Right ventricle myocardium inferior (tissue), 1 donor: ENCODE measurements at places on chromosomes 7 and 10.

DNA sequence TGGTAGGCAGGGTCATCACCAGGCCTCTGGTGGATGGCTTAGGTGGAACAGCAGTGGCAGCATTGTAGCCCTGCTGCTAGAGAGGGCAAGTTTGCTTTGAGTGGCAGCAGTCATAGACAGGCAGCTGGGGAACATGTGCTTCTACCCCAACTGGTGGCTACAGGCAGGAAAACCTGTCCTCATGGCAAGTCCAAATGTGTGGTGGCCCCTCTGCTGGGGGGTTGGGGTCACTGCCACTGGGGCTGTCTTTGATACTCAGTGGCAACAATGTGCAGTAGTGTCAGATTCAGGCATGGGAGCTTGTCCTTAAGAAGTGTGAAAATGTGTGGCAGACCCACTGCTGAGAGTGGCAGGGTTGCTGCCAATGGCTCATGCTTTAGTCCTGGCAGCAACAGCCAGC is 186.2 kb upstream of the NPSR1 start:
- DNase-seq = no peak

GRCh38 chr10:114487815-114488536 is 83.7 kb upstream of the AFAP1L2 start:
- no peak for DNase-seq

DNA sequence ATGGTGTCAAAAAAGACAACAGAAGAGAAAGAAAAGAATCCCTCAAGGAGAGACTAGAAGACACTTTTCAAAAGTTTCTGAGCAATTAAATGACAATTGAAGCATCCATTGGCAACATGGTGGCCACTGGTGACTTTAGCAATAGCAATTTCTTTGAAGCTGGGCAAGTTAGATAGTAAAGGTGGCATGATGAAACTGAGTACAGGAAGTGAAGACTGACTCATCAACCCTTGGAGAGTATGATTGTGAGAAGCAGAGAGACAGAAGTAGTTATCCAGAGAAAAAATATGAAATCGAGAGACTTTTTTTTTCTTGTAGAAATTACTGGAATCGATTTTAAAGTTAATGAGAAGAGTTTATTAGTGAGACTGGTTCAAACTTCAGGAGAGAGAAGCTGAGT is 52.5 kb downstream of the DGKB start:
- no peak for DNase-seq

DNA sequence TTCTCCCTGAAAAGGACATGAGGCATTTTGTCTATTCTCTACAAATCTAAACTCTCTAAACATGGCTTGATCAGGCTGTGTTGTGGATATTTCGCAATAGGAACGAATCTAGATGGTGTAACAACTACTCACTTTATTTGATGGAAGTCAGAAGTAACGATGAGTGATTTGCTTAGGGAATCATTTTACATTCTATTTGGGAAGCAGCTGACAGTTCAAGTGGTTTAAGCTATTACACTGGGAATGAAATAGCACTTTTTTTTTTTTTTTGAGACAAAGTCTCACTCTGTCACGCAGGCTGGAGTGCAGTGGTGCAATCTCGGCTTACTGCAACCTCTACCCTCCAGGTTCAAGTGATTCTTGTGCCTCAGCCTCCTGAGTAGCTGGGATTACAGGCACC is 44.1 kb downstream of the NPY start:
- DNase-seq = no peak

GRCh38 chr10:93601146-93601773 is at the start of gene RBP4:
RBP4 (minus strand) TSS chr10:93601235; CDS start chr10:93601028, 207 bp downstream.
- DNase-seq = no peak

- no peak for DNase-seq
Measured at GRCh38 chr7:102264367-102264891, 22.2 kb upstream of the SH2B2 start.

DNA sequence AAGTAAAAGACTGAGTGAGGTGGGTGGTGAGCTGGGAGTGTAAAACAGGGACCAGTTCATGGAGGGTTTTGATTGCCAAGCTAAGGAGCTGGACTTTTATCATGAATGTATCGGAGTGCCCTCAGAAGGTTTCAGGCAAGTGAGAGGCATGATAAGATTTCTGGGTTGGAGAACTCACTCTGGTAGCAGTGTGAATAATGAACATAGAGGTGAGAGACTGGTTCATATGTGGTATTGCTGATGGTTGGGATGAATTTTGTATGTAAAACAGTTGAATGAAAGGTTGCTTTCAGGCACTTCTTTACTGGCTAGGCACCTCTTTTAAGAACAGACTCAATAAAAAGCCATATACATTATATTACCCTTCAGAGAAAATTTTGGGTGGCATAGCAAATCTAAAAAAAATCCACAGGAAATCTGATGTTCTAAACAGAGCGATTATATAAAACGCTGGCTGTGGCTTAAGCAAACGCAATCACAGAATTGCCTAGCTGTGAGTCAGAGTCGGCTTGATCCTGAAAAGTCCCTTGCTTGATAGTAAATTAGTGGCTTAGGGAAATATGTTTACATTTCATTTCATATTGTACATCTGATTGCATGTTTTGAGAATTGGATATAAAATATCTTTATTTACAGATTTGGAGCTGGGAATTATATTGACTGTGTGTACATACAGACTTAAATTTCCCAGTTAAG is 92.9 kb upstream of the HDAC9 start:
- no peak for DNase-seq

DNA sequence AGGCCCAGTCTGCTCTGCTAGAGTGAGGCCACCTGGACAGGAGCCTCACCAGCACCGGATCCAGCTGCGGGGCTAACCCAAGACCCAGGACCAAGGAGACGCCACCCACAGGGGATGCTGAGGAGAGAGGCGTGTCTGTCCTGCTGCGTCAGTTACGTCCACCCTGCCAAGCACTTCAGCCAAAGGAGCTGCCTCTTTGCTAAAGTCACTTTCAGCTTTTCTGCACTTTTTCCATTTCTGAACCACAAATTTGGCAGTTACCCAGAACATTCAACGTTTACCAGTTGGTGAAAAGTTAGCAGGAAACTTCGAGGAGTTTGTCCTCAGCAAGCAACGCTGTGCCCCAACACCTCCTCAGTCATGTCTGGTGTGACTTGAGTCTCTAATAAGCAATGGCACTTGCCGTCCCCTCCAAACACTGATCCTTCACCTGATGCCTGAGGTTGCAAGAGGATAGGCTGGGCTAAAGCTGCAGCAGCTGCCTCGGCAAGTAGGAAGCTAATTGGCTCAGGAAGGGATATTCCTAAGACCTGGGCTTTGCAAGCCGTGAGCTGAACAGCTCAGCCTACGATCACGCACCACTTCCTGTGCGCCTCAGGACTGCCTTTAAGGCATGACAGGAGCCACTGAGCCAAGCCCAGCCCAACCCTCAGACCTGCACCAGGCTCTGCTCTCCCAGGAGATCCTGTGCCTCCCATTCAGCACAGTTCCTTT is 40.1 kb downstream of the KCNH2 start:
- DNase-seq = no peak

DNA sequence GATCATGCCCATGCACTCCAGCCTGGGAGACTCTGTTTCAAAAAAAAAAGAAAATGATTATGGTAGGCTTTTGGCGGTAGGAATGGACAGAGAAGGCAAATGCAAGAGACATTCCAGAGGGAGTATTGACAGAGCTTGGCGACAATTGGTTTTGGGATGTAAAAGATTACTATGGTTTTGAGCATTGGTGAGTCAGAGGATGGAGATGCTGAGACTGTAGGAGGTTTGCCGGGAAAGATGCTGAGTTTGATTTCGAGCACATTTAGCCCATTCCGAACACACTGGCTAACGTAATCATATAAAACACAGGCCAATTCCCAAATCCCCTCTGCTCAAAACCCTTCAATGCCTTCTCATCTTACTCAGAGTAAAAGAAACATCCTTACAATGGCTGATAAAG is 161.6 kb upstream of the MKLN1 start:
- no peak for DNase-seq

DNA sequence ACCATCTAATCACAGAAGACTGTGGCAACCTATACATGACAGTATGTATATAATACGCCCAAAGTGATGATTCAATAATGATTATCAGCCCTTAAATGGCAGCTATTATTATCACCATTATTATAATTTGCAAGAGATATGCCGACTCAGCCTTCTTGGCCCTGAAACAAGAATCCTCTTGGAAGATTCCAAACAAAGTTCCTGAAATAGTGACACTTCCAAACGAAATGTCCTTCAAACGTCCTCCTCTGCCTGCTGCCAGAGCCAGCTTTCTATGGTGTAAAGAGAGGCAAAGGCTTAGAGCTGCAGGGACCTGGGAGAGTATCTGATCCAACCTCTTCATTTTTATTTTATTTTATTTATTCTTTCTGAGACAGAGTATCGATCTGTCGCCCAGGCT is 36.0 kb downstream of the NRAP start:
- DNase-seq = no peak

- DNase-seq = no peak
Measured at GRCh38 chr7:5484921-5485320, 61.3 kb upstream of the TNRC18 start.

- DNase-seq = no peak
Measured at GRCh38 chr10:117980216-117980615, 66.5 kb downstream of the RAB11FIP2 start.
